Tongue (tissue), 3 donors: ENCODE measurements at places on chromosomes 1 and 21. TPM values are rescaled to one million over a fixed set of nuclear protein-coding genes. Genes with fewer than 3 reads are reported as not detected.

The RPE65 gene
- total RNA-seq: not detected

The C1orf53 gene
- total RNA-seq: not detected

The SPRR2A gene
- total RNA-seq: 3.1 TPM

The NBPF8 gene
- 11.7 TPM for total RNA-seq

The LORICRIN gene
- total RNA-seq: not detected

The GFI1 gene
- 2.6 TPM for total RNA-seq

The GBP7 gene
- not detected for total RNA-seq

The SYT2 gene
- 0.21 TPM for total RNA-seq

The LENEP gene
- total RNA-seq: not detected

The ATAD3A gene
- total RNA-seq: 21.3 TPM

The ZFP69B gene
- 1.5 TPM for total RNA-seq

The CNKSR1 gene
- total RNA-seq: 13.0 TPM

The BTBD8 gene
- 8.1 TPM for total RNA-seq

The SZRD1 gene
- 24.1 TPM for total RNA-seq
